Endodermal cell (in vitro differentiated cells): ENCODE measurements at places on chromosomes 2 and 18. TPM values are rescaled to one million over a fixed set of nuclear protein-coding genes. Genes with fewer than 3 reads are reported as not detected.

DNA sequence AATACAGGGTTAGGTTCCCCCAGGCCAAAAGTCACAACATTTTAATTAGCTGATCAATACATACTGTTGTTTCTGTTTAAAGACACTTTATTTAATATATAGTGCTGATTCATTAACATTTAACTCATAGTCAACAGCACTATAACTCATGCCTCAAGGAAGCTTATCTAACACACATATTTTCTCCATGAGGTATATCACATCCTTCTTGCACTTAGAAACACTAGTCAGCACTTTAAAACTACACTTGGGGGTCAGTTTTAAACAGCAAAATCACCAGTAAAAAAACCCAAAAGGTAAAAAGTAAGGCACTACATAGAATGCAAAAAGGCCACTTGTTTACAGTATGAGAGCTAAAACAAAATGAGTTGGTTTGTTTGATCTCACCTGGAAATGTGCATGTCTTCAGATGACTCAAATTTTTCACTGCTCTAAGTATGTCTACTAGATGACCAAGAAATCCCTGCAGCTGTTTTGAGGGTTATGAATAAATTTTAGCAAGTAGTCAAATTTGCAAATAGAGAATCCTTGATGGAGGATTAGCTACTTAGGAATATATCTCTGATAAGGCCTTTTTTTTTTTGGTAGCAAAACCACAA lies 54.1 kb upstream of the EPB41L5 start:
- peaks cover 72% of the 10 kb centered on the region for H3K36me3 ChIP-seq
- no peaks in the 10 kb centered on the region for H3K4me1 ChIP-seq
- no peaks in the 10 kb centered on the region for H3K27me3 ChIP-seq
- DNase-seq, result no peak
- no peak overlapping the region for H3K27ac ChIP-seq

- H3K36me3 ChIP-seq, result no peaks in the 10 kb centered on the region
- no peak overlapping the region for H3K27ac ChIP-seq
- no peaks in the 10 kb centered on the region for H3K27me3 ChIP-seq
- H3K4me3 ChIP-seq, result no peak overlapping the region
- peaks cover 5% of the 10 kb centered on the region for H3K4me1 ChIP-seq
Observed at GRCh38 chr2:204533629-204534370, 11.5 kb upstream of the PARD3B start.

- no peak overlapping the region for H3K4me3 ChIP-seq
- H3K27ac ChIP-seq, result no peak overlapping the region
- no peak for DNase-seq
- H3K36me3 ChIP-seq, result no peaks in the 10 kb centered on the region
- H3K27me3 ChIP-seq, result no peaks in the 10 kb centered on the region
- peaks cover 16% of the 10 kb centered on the region for H3K4me1 ChIP-seq
Observed at GRCh38 chr2:64179582-64180321, 35.5 kb upstream of the PELI1 start.

GRCh38 chr2:166419616-166419934 lies 43.8 kb upstream of the SCN9A start:
- H3K36me3 ChIP-seq, result no peaks in the 10 kb centered on the region
- H3K27ac ChIP-seq, result no peak overlapping the region
- H3K4me3 ChIP-seq, result no peak overlapping the region
- no peak for DNase-seq
- no peaks in the 10 kb centered on the region for H3K27me3 ChIP-seq

DNA sequence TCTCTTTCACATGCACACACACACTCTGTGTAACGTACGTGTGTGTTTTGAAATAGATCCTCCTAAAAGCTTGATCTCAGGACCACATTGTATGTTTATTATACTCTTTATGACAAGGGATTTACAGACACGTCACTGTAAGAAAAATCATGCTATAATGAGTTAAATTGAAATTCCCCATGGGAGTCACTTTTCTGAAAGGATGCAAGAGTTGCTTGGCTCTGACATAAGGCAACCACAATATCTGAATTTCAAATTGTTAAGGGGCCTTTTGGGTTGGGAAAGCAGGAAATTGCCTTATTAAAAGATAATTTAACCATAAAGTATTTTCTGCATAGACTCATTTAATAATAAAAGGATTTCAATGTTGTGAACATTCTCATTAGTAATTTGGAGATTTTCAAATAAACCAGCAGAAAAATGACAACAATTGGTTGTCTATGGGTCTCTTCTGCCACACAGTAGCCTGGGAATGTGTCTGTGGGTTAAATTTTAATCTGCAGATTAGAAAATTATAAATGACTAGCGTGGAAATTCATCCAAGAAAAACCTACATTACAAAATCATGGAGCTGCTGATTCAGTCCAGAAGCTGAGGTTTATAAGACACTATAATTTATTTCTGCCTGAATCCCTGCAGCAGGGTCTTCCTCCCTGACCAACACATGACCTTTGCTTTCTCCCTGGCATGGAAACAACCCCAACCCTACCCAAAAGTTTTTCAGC lies 75.9 kb upstream of the PID1 start:
- H3K4me3 ChIP-seq, result no peak overlapping the region
- DNase-seq, result no peak

Gene PTCD3
- total RNA-seq, result 174 to 191 TPM (median 189 TPM) in 3 replicates

Gene UGT1A3
- not detected in 2 replicates for total RNA-seq
